ENCODE measurements at places on chromosomes 2 and 18.

- no peak for DNase-seq
- no peak overlapping the region for H3K4me3 ChIP-seq
- no peaks in the 10 kb centered on the region for H3K36me3 ChIP-seq
- no peak overlapping the region for H3K27ac ChIP-seq
- H3K27me3 ChIP-seq: peaks cover 7% of the 10 kb centered on the region
Observed at GRCh38 chr2:118987886-118988285, 45.9 kb downstream of the MARCO start.

DNA sequence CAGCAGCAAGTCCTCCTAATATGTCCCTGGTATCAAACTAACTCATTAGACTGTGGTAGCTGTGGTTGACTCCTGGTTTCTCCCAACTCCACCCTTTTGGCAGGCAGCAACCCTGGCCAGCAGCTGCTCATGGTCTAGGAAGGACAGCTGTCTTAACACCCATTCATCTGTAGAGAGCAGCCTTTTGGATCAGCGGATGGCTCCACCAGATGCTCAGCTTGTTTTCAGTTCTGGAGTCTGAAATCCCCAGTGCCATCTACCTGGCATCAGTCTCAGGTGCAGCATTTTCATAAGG is 100.5 kb downstream of the SPOPL start:
- no peaks in the 10 kb centered on the region for H3K36me3 ChIP-seq
- H3K27ac ChIP-seq: no peak overlapping the region
- no peaks in the 10 kb centered on the region for H3K4me1 ChIP-seq
- H3K4me3 ChIP-seq: no peak overlapping the region
- DNase-seq: no peak

DNA sequence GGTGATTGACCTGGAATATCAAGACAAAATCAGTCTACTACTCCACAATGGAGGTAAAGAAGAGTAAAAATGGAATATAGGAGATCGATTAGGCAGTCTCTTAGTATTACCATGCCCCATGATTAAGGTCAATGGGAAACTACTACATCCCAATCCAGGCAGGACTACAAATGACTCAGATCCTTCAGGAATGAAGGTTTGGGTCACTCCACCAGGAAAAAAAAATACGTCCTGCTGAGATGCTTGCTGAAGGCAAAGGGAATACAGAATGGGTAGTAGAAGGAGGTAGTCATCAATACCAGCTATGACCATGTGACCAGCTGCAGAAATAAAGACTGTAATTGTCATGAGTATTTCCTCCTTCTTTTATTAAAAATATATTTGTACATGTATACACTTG is 103.4 kb upstream of the NPAS2 start:
- no peak overlapping the region for H3K27ac ChIP-seq
- H3K27me3 ChIP-seq: no peaks in the 10 kb centered on the region
- no peaks in the 10 kb centered on the region for H3K36me3 ChIP-seq
- no peaks in the 10 kb centered on the region for H3K4me1 ChIP-seq

GRCh38 chr2:67272195-67272594 is 124.9 kb upstream of the ETAA1 start:
- H3K27ac ChIP-seq: no peak overlapping the region
- H3K27me3 ChIP-seq: no peaks in the 10 kb centered on the region
- no peaks in the 10 kb centered on the region for H3K36me3 ChIP-seq
- H3K4me1 ChIP-seq: no peaks in the 10 kb centered on the region
- DNase-seq: no peak

- no peaks in the 10 kb centered on the region for H3K4me1 ChIP-seq
- DNase-seq: no peak
- no peak overlapping the region for H3K27ac ChIP-seq
- H3K36me3 ChIP-seq: no peaks in the 10 kb centered on the region
- H3K4me3 ChIP-seq: no peak overlapping the region
- no peaks in the 10 kb centered on the region for H3K27me3 ChIP-seq
Observed at GRCh38 chr2:80114812-80115211, 189.7 kb downstream of the LRRTM1 start.

DNA sequence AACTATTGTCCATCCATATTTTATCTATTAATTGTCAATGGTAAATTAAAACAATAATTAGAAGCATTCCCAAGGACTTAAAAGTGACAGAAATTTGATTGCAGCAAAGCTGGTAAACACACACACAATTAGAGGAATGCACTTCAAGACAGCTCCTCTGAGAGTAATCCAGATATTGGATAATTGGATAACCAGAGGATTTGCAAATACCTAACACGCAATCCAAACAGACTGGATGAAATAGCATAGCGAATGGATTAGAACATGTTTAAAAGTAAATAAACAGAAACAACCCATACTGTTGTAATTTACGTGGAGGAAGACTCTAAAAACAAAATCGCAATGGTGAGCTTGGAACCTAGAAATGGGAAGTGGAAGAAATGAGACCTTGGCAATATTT is 239.8 kb downstream of the METTL4 start:
- H3K27me3 ChIP-seq: peaks cover 7% of the 10 kb centered on the region
- no peak for DNase-seq
- H3K36me3 ChIP-seq: no peaks in the 10 kb centered on the region
- H3K4me3 ChIP-seq: no peak overlapping the region
- H3K27ac ChIP-seq: no peak overlapping the region

- no peak overlapping the region for H3K4me3 ChIP-seq
- no peak overlapping the region for H3K27ac ChIP-seq
- DNase-seq: no peak
- H3K27me3 ChIP-seq: peaks cover 18% of the 10 kb centered on the region
- no peaks in the 10 kb centered on the region for H3K4me1 ChIP-seq
- H3K36me3 ChIP-seq: no peaks in the 10 kb centered on the region
Observed at GRCh38 chr2:227035711-227036367, 128.2 kb downstream of the COL4A4 start.

GRCh38 chr2:42169874-42170521 is 845 bp downstream of the EML4 start:
- H3K4me1 ChIP-seq: peaks cover 28% of the 10 kb centered on the region
- peak; percentile 31 for DNase-seq
- H3K27ac ChIP-seq: no peak overlapping the region
- peaks cover 8% of the 10 kb centered on the region for H3K36me3 ChIP-seq

GRCh38 chr18:76957384-76958355 is 135.3 kb downstream of the ZNF236 start:
- peak overlapping the region; percentile 47 for H3K27ac ChIP-seq
- H3K36me3 ChIP-seq: peaks cover 50% of the 10 kb centered on the region
- H3K27me3 ChIP-seq: no peaks in the 10 kb centered on the region
- peaks cover 20% of the 10 kb centered on the region for H3K4me1 ChIP-seq
- no peak overlapping the region for H3K4me3 ChIP-seq
- DNase-seq: no peak

GRCh38 chr18:11309172-11309571 is 159.8 kb upstream of the PIEZO2 start:
- H3K4me1 ChIP-seq: peaks cover 7% of the 10 kb centered on the region
- no peaks in the 10 kb centered on the region for H3K36me3 ChIP-seq
- H3K4me3 ChIP-seq: no peak overlapping the region
- H3K27me3 ChIP-seq: no peaks in the 10 kb centered on the region

DNA sequence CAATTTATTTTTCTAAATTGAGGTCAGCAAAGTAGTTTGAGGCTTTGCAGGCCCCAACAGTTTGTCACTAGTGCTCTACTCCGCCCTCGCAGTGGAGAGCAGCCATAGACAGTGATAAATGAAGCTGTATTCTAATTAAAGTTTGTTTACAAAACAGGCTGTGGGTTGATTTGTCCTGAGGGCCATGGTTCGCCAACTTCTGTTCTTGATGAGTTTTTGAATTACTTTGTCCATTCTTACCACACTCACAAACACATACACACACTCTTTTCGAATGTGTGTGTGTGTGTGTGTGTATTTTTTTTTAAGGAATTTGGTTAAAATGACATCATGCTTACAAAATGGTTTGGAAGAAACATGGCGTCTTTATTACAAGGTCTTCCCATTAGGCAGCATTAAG is 68.6 kb downstream of the MTCL1 start:
- no peaks in the 10 kb centered on the region for H3K36me3 ChIP-seq
- no peaks in the 10 kb centered on the region for H3K4me1 ChIP-seq
- H3K4me3 ChIP-seq: no peak overlapping the region
- DNase-seq: no peak

DNA sequence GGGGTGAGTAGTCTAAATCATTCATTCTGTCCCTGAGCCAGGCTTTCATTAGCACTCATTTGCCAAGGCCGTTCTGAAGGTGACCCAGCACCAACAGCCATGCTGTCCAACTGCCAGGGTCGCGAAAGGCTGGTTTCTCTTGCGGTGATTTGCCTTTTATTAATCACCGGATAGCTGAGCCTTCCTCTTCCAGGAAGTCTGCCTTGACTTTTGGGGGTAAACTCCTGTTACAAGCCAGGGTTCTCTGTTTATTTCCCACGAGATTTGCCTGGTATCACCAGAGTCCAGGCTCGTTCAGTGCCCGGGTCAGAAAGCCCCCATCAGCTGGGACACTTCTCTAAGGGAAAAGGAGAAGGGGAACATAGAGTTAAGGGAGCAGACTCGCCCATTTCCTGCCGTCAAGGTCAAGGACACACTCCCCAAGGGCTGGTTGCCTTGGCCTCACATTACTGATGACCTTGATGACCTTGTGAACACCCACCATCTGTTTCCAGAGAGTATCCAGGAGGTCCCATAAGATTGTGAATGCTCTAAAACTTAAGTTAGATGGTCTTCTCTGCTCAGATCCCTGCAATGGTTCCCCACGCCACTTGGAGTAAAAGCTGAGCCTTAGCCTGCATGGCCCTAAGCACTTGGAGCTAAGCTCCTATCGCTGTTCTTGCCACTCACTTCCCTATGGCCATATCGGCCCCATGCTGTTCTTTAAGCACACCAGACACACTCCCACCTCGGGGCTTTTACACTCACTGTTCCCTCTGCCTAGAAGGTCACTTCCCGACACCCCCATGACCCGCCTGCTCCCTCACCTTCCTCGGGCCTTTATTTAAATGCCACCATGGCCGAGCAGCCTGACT is 118.0 kb upstream of the STPG4 start:
- no peaks in the 10 kb centered on the region for H3K36me3 ChIP-seq
- peaks cover 2% of the 10 kb centered on the region for H3K27me3 ChIP-seq
- peaks cover 5% of the 10 kb centered on the region for H3K4me1 ChIP-seq
- no peak for DNase-seq

- no peak overlapping the region for H3K27ac ChIP-seq
- no peak for DNase-seq
- H3K4me1 ChIP-seq: peaks cover 48% of the 10 kb centered on the region
- H3K36me3 ChIP-seq: peaks cover 53% of the 10 kb centered on the region
- H3K27me3 ChIP-seq: no peaks in the 10 kb centered on the region
Observed at GRCh38 chr2:143223556-143223955, 94.3 kb downstream of the ARHGAP15 start.

- H3K27ac ChIP-seq: no peak overlapping the region
- H3K36me3 ChIP-seq: no peaks in the 10 kb centered on the region
- H3K27me3 ChIP-seq: peaks cover 24% of the 10 kb centered on the region
Observed at GRCh38 chr2:102604769-102605168, 14.6 kb upstream of the SLC9A2 start.

- no peaks in the 10 kb centered on the region for H3K27me3 ChIP-seq
- no peak overlapping the region for H3K27ac ChIP-seq
- H3K4me3 ChIP-seq: no peak overlapping the region
- no peaks in the 10 kb centered on the region for H3K4me1 ChIP-seq
- DNase-seq: no peak
- no peaks in the 10 kb centered on the region for H3K36me3 ChIP-seq
Observed at GRCh38 chr18:72768681-72769229, 99.0 kb downstream of the NETO1 start.

DNA sequence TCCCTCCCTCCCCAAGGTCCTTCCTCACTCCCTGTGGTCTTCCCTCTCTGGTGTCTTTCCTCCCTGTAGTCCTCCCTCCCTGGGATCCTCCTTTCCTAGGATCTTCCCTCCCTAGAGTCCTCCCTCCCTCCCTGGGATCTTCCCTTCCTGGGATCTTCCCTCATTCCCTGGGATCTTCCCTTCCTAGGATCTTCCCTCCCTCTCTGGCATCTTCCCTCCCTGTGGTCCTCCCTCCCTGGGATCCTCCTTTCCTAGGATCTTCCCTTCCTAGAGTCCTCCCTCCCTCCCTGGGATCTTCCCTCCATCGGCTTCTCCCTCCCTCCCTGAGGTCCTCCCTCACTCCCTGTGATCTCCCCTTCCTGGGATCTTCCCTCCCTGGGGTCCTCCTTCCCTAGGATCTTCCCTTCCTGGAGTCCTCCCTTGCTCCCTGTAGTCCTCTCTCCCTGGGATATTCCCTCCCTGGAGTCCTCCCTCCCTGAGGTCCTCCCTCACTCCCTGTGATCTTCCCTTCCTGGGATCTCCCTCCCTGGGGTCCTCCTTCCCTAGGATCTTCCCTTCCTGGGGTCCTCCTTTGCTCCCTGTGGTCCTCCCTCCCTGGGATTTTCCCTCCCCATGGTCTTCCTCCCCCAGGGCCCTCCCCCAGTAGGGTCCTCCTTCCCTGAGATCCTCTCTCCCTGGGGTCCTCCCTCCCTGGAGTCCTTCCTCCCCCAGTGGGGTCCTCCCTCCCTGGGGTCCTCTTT is 23.0 kb downstream of the STK25 start:
- no peaks in the 10 kb centered on the region for H3K36me3 ChIP-seq
- no peak overlapping the region for H3K4me3 ChIP-seq
- no peaks in the 10 kb centered on the region for H3K27me3 ChIP-seq
- H3K4me1 ChIP-seq: no peaks in the 10 kb centered on the region

- H3K4me1 ChIP-seq: peaks cover 12% of the 10 kb centered on the region
- no peak overlapping the region for H3K27ac ChIP-seq
- no peak for DNase-seq
- peaks cover 26% of the 10 kb centered on the region for H3K27me3 ChIP-seq
Observed at GRCh38 chr2:64457524-64457923, 3.6 kb downstream of the LGALSL start.

- no peaks in the 10 kb centered on the region for H3K4me1 ChIP-seq
- H3K36me3 ChIP-seq: peaks cover 6% of the 10 kb centered on the region
- no peak overlapping the region for H3K27ac ChIP-seq
- H3K4me3 ChIP-seq: no peak overlapping the region
- no peak for DNase-seq
Observed at GRCh38 chr18:56913941-56914340, 232.9 kb upstream of the BOD1L2 start.

DNA sequence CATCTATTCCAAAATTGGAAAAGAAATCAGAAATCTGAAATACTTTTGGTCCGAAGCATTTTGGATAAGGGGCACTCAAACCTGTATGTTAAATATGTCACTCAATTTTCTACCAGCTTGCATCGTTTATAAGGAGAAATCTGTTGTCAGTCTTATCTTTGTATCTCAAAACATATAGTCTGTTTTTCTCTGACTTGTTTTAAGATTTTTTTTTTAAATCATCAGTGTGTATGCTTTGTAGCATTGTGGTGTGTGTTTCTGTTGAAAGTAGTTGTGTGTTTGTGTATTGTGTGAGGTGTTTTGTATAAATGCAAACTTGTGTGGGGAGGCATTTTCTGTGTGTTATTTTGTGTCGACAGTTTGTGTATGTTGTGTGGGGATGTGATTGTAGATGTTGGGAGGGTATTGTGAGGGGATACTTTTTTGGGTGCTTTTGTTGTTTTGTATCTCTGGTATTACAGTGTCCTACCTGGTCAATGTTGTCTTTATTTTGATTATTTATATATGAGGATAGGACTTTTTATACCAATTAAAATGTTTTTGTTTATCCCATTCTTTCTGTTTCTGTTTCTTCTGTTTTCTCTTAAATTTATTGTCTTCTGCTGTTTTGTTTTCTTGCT is 30.9 kb downstream of the SMCHD1 start:
- peaks cover 64% of the 10 kb centered on the region for H3K4me1 ChIP-seq
- H3K4me3 ChIP-seq: no peak overlapping the region
- DNase-seq: no peak
- H3K36me3 ChIP-seq: peaks cover 72% of the 10 kb centered on the region

Data from activated CD4-positive, alpha-beta T cell treated with anti-CD3 and anti-CD28 coated beads, Interleukin-2, amount 10 ng/mL, durations not matched to agents 7 days and 5 days (primary cell).